DMS79 (cell line): ENCODE measurements at places on chromosomes 2 and 18.

DNA sequence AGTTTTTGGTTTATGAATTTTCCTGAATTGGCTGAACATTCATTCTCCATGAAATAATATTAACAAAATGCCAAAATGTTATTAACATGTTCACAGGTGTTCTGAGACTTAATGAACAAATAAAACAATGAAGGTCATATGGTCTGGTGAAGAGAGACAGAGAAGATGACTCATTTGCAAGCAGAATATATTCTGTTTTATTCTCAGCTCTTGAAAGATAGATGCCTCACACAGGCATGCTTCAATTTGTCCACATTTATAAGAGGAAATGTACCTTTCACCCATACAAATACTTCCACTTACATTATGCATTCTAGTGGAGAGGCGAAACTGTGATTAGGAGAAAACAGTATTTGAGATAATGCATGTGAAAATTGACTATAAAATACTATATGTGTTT is 75.4 kb upstream of the PGAP1 start:
- DNase-seq, result no peak

DNA sequence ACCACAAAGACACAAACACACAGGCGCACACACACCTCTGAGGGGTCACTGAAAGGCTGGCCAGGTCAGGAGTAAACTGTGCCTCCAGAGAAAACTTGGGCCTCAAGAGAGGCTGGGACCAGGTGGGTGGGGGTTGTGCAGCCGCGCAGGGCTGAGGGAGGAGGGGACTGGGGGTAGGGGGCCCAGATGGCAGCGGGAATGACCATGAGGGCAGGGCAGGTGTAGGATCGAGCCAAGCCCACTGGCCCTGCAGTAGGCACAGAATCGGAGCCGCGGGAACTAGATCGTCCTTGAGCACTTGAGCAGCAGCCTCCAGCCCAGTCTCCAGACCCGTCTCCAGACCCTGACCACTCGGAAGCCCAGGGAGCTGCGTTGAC is 36.8 kb downstream of the ANKMY1 start:
- DNase-seq, result no peak

DNA sequence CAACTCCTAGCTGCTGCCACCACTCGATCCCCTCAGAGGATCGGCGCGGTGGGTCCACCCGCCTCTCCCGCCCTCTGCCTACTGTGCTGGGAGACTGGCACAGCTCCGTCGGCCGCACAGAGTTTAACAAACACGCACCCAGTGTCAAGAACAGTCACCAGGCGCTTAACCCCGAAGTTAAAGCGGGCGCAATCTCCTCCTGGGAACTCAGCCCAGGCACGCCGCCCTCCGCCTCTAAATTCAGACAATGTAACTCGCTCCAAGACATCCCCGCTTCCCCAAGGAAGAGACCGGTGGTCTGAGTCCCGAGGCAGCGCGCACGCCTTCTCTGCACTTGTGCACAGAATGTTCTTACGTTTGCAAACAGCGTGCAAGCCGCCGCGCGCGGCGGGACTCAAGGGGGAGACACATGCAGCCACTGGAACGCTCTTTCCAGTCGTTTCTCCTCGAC is 533 bp downstream of the CXCR4 start:
- DNase-seq, result peak; percentile 66

GRCh38 chr2:20516646-20517341 is 69.9 kb downstream of the RHOB start:
- DNase-seq, result peak; percentile 53

- no peak for DNase-seq
These were observed 25.5 kb upstream of the YWHAQ start for GRCh38 chr2:9656270-9656766.

DNA sequence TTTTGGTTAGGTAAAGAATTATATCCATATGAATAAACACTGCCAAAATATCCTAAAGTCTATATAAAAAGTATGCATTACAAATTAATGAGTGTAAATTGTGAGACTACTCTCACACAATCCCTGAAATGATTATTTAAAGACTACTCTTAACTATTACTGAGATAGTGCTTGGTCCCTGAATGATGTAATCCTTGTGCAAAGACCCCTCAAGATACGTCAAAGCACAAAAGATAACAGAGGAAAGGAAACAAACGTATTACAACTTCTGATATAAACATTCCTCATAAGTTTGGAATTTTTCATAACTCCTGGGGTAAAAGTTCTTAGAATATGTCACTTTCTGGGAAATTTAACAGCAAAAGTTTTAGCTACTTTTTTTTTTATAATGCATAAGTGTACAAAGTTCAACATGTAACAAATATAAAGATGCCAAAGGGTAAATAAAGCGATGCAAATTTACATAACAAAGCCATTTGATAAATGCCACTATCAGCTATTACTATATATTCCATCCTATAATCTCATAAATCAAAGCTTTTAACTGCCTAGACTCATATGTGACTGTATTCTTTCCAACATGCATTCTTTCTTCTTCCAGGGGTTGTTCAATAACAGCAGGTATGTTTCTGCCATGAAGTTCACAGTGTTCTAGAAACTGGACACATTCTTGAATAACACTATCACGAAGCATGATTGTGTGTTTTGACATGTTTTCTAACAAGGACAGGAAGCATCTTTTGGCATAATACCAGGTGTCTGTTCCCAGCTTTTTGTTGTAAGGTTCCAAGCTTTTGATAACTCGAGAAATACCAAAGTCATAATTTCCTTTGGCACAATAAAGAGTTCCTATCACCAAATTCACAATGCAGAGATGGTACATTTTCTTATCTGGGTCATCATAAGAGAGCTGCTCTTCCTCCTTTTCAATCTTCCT is 158.0 kb downstream of the AGPS start:
- no peak for DNase-seq

DNA sequence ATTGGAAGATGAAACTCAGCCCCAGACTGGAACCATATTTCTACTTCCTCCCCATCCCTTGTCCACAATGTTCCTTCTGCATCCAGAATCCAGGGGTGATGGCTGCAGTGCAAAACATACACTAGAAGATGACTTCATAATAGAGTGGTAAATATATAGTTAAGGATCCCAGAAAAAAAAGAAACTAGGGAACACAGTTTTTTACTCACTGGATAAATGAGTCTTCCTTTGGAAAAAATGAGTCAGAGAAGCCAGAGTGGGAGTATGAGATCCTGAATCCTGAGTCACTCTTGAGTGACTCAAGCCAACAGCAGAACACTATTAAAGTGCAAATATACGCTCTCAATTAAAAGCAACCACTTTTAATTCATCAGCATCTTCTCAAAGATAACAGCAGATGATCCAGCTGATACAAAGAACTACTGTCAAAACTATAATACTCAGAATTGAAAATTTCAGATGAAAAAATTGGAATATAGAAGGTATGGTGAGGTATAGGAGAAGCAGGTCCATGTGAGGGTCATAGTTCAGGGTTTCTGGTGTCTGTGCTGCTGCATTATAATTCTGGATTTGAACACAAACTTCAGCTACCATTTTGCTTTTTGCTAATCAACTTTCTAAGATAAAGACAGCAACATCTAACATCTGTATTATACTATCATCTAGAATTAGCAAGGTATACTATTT is 987.2 kb upstream of the CDH2 start:
- no peak for DNase-seq

DNA sequence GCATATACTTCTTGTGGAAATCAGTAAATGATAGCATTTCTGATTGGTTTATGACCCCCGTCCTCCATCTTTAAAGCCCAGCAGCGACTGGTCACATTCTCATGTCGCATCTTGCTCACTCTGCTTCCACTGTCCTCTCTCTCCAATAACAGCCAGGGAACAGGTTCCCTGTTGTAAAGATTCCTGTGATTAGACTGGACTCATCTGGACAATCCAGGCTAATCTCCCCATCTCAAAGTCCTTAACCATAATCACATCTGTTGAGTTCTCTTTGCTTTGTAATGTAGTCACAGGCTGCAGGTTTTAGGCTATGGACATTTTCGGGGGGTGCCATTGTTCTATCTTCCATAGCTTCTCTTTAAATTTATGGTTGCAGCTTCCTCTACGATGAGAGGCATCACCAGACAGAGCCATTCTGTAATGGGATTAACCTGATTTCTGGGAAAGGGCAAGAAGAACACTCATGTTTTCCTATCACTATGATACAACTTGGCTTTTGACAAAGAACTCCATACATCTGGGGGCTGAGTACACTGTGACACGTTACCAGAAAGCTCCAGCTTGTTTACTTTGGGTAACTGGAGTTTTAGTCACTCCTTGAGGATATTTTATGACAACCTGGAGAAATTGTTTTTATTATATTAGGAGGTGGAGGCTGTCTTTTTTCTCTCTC is 159.0 kb downstream of the NYAP2 start:
- DNase-seq, result no peak

DNA sequence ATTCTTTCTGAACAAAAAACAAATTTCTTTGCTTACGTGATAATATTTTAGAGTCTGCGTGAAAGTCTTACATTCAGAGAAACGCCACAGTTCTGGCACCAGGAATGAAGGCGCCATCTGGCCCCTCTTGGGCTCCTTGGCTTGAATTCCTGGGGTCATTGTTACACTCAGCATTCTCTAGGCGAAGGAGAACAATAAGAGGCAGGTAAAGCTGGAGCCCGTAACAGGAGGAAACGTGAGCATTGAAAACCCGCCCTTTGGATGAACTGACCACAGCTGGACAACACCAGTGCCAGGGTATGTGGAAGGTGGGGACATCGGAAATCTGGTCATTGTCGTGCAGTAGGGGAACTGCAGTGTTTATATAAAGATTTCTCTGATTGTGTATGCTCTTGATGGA is 144.8 kb downstream of the RNF152 start:
- DNase-seq, result no peak

GRCh38 chr2:152814475-152815030 is 96.1 kb downstream of the ARL6IP6 start:
- DNase-seq, result no peak

GRCh38 chr2:137842430-137842829 is 121.8 kb upstream of the HNMT start:
- DNase-seq, result no peak

DNA sequence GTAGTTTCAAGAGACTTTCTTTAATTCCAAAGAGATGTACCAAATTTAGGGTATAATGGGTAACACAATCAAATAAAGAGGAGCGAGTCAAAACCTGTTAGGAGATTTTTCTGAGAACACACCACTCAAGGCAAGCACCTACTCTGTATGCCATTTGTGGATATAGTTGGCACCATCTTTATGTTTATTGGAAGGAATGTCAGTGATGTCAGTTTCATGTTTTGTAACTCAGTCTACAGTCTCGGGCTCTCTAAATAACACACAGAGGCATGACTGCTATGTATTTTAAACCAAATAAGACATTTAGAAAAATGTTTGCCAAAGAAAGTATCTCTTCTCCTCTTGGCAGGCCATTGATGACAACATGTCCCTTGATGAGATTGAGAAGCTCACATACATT is 59.7 kb downstream of the CPS1 start:
- no peak for DNase-seq

- DNase-seq, result no peak
These were observed 16.9 kb downstream of the KLHL41 start for GRCh38 chr2:169526451-169526850.

GRCh38 chr2:219570924-219571310 is 422 bp downstream of the OBSL1 start:
- DNase-seq, result no peak

- no peak for DNase-seq
These were observed 263.5 kb upstream of the SIX2 start for GRCh38 chr2:45272549-45273265.

GRCh38 chr2:111663471-111664274 is 220.3 kb downstream of the ANAPC1 start:
- no peak for DNase-seq

GRCh38 chr2:195410074-195410671 is 246.9 kb upstream of the SLC39A10 start:
- no peak for DNase-seq

- DNase-seq, result no peak
These were observed 59.5 kb downstream of the E2F6 start for GRCh38 chr2:11406267-11406957.

GRCh38 chr18:8778386-8778785 is 73.0 kb downstream of the MTCL1 start:
- DNase-seq, result no peak

- no peak for DNase-seq
These were observed 76.7 kb downstream of the LAMA3 start for GRCh38 chr18:23765931-23766330.

- DNase-seq, result peak; percentile 43
These were observed 39.7 kb upstream of the HDAC4 start for GRCh38 chr2:239440511-239440959.

DNA sequence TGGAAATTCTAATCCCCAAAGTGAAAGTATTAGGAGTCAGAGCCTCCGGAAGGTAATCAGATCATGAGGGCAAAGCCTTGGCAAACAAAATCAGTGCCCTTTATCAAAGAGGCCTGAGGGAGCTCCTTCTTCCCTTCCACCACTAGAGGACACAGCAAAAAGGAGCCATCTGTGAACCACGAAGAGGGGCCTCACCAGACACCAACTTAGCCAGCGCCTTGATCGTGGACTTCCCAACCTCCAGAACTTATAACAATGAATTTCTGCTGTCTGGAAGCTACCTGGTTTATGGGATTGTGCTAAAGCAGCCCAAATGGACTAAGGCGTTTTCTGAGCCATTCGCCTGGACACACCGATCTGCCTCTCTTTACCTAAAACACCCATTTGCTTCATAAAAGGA is 133.1 kb downstream of the EIPR1 start:
- DNase-seq, result no peak

GRCh38 chr2:29139152-29139551 is 23.9 kb downstream of the CLIP4 start:
- no peak for DNase-seq

GRCh38 chr2:6973895-6974545 is 56.8 kb downstream of the RNF144A start:
- DNase-seq, result no peak

- DNase-seq, result no peak
These were observed 225.0 kb downstream of the FHOD3 start for GRCh38 chr18:36522509-36522908.

DNA sequence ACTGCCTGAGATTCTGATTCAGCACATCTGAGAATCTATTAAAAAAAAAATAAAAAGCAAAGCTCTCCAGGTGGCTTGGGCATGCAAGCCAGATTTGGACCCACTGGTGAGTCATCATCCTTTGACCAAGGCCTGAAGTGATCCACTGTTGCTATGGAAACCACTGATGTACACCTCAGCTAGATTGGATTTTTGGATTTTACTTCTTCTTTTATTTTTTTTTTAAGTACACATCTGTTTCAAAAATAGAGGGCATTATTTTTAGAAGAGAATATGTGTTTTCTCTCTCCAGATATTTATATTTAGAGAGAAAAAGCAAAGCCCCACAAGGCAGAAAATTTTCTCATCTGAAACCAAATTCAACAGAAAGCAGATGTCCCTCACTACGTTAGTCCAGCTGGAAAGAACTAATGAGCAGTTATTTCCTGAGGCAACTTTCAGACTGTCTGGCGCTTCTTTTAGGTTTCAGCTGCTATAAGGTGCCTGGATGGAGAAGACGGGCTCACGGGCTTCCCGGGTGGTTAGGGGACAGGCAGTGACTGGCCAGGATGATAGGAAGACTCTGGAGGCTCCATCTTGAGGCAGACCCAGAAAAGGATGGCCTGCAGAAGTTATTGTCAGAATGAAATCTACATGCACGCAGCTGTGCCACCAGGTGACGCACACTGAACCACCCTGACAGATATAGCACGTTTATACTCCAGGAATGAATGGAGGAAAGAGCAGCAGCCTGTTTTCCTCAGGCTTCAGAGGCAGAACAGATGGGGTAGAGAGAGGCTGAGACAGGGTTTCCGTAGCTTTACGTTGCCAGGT is 50.5 kb downstream of the MRPL35 start:
- DNase-seq, result peak; percentile 21

- DNase-seq, result no peak
These were observed 41.6 kb upstream of the ACYP2 start for GRCh38 chr2:54073796-54074195.

GRCh38 chr2:101047075-101047766 is 45.1 kb downstream of the RPL31 start:
- no peak for DNase-seq

- no peak for DNase-seq
These were observed 714 bp downstream of the ASXL3 start for GRCh38 chr18:33578518-33579348.
